ENCODE measurements at places on chromosomes 7 and 10.

DNA sequence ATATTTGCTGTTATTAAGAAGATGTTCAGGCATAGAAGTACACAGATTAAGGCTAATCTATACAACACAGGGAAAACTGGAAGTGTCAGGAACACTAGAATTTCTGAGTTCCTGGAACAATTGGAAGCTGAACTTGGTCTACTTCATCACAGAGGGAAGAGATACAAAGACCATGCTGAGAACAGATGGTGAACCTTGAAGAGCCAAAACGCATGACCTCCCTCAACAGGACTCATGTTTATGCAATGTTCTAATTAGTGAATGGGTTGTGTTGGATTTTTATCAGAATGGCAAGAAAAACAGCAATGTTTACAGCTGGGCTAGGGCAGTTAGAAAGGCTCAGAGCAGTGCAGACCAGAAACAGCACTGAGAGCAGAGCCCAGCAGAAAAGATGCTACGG lies 94.9 kb downstream of the SFMBT2 start:
- DNase-seq, result no peak

- DNase-seq, result no peak
Observed at GRCh38 chr7:112204499-112205342, 1.5 kb downstream of the DOCK4 start.

GRCh38 chr7:10889266-10889898 lies 84.3 kb upstream of the PHF14 start:
- DNase-seq, result peak; percentile 42

GRCh38 chr10:45000138-45000751 lies 478 bp upstream of the ZNF22 start:
- peak; percentile 85 for DNase-seq

DNA sequence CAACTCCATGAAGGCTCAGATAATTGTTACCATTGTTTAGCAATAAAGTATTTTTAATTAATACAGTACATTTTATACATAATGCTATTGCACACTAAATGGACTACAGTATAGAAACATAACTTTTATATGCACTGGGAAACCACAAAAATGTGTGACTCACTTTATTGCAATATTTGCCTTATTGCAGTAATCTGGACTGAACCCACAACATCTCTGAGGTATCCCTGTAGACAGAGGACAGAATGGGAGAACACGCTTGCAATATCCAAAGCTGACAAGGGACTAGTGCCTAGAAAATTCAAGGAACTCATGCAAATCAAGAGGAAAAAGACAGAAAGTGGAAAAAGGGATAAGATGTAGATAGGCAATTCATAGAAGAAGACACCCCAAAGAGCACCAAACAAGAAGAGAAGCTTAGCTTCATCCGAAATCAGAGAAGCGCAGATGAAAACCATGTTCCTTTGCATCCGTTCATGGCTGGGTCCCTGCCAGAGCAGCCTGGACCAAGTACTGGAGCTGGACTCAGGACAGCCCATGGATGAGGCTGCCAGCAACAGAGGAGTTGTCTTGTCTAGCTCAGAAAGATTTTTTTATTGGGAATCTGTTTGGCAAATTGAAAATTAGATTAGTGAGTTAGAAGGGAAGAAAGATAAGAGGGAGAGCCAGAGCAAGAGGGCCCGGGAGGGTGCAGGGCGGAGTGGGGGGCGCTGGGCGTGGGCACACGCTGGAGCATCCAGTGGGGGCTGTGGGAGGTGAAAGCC lies 16.0 kb upstream of the GALNTL5 start:
- peak; percentile 51 for DNase-seq

- no peak for DNase-seq
Observed at GRCh38 chr10:113158183-113158582, 208.1 kb downstream of the TCF7L2 start.

DNA sequence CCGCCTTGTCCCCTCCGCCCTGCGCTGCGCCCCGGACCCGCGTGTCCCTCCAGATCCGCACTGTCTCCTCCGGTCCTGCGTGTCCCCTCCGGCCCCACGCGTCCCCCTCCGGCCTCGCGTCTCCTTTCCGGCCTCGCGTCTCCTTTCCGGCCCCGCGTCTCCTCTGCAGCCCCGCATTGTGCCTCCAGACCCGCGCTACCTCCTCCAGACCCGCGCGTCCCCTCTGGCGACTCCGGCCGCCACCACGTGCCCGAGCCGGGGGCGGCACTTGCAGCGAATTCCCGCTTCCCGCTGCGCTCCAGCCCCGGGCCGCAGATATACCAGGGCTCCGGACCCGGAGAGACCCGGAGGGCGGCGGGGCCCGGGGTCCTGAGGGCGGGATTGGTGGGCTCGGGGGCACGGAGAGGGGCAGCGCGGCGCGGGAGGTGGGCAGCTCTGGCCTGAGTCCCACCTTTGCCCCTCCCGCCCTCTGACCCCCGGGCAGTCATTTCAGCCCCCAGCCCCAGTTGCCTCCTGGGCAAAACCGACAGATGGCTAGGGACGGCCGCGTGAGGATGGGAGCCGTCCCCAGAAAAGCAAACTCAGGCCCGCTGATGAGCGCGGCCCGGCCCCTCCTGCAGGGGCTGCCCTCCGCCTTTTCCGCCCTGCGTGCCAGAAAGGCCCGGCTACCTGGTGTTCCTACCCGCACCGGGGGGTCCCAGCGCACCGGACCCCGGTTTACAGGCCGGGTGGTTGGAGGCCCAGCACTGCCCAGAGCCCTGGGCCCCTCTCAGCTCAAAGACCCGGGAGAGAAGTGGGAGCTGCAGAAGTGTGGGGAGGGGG lies 56.5 kb downstream of the RBM17 start:
- peak; percentile 80 for DNase-seq

GRCh38 chr10:75950307-75950706 lies 518.9 kb downstream of the LRMDA start:
- no peak for DNase-seq

GRCh38 chr10:124719213-124719851 lies 24.8 kb downstream of the FAM53B start:
- DNase-seq, result peak; percentile 85

GRCh38 chr7:30780941-30781340 lies 9.7 kb downstream of the MINDY4 start:
- no peak for DNase-seq

DNA sequence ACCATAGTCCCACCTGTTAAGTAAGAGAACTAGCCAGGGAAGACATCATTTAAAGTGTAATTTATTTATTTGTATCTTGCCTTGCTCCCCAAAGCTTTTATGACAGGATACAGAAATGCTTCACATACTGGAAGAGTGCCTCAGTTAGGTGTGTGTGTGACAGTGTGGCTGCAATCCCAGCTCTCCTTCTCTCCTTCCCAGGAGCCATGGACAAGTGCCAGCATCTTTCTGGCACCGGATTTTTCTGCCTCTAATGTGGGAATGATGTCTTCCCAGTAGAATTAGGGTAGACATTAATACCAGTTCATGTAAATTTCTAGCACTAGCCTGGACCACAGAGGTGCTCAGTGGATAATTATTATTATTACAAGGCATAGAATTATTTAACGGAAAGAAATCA lies 30.3 kb upstream of the ATXN7L1 start:
- DNase-seq, result peak; percentile 47

DNA sequence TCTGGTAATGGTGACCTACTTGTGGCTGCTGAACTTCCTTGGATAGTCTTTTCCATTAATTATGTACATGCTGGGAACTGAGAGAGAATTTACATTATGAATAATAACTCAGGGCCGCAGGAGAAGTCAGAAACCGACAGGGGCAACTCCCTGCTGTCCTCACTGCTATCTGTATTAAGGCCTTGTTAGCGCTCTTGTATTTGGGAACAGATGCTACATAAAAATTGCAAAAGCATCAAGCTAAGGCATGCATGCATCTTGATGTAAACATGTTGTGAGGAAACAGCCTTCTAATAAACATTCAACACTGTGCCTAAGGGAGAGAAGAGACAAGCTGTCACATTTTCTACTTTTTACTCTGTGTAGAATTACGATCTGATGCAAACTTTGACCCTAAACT lies 158.4 kb downstream of the PARD3 start:
- no peak for DNase-seq

DNA sequence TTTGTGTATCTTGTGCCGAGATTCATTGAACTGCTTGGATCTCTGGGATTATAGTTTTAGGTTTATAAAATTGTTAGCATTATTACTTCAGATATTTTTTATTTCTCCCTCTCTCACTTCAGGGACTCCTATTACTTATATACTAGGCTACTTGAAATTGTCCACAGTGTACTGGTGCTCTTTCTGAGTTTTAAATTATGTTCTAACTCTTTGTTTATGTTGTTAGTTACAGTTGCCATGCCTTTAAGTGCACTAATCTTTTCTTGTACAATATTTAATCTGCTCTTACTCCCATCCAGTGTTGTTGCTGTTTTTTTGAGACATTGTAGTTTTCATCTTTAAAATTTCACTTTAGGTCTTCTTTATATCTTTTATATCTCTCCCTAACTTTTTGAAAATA lies 13.1 kb downstream of the PLEKHS1 start:
- no peak for DNase-seq

GRCh38 chr7:140732416-140732815 lies 35.9 kb downstream of the NDUFB2 start:
- DNase-seq, result no peak

- no peak for DNase-seq
Observed at GRCh38 chr10:125375210-125375609, 214.8 kb upstream of the CTBP2 start.

DNA sequence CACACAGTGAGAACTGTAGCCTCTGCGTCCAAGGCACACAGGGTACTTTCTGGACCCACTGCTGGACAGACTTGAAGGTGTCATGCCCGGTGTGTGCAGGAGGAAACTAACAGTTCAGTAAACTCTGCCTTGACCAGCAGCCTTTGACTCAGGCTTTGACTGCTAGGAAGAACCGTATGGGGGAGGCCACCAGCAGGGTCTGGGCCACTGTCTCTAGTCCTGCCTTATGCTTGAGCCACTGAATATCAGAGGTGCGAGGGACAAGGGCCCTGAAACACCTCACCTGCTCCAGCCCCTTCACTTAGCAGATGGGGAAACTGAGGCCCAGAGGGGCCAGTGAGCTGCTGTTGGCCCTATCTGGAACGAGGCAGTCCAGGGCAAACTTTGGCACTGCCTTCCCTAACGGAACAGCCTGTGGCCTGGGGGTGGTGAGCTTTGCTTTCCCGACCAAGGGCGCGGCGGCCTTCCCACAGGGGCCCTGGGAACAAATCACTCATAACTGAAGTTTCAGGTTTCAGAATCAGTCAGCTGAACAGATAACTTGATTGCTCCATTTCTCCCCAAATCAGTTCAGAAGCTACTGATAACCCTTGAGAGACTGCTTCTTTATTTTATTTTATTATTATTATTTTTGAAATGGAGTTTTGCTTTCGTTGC lies 130.0 kb downstream of the FAM53B start:
- DNase-seq, result no peak

GRCh38 chr10:24374134-24374915 lies 165.4 kb downstream of the KIAA1217 start:
- peak; percentile 48 for DNase-seq

GRCh38 chr7:136333636-136334035 lies 356.5 kb upstream of the MTPN start:
- no peak for DNase-seq

DNA sequence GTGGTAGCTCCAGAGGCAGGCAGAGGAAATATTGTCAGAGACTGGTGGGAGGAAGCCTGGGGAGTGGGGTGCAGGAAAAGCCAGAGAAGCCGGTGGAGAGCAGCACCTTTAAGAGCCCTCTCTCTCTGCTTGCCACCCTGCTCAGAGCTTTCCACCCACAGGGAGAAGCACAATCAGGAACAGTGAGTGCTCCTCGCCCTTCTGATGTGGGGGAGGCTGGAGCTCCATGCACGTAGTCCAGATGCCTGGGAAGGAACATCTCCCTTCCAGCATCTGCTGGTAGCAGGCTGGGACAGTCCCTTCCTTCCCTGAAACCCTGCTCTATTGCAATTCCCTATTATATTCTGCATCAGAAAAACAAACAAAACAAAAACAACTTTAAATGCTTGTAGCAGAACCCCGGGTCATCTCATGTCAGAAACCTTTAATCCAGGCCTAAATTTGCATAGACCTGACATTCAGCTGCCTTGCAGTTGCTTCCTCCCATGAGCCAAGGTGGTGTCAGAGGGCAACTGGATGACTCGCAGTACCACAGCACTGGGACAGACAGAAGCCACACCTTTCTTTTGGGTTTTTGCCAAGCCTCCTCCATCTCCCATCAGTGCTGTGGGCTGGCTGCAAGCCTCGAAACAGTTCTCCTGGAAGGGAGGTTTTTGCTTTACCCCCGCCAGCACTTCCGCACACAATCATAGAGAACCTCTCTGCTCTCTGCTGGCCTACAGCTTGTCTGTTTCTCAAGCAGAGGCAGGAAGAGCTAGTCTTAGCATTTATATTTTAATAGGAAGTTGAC lies 13.1 kb downstream of the AVPI1 start:
- DNase-seq, result peak; percentile 37

DNA sequence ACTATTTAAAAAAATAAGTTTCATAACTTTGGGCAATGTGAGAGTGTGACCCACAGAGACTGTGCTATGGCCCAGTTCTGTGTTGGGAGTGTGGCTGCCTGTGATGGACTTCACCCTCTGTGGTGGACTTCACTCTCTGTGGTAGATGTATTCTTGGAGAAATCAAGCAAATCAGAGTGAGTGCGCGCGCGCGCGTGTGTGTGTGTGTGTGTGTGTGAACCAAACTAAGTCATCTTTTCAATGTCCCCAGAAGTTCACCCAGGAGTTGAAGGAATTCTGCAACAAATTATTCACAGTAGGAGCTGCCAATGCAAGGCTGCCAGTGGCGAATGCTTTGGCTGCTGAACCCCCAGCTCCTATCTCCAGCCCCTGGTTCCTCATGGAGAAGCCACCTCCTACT lies 184.5 kb downstream of the ADAM12 start:
- DNase-seq, result no peak

GRCh38 chr7:107471292-107472070 lies 1.6 kb downstream of the GPR22 start:
- DNase-seq, result no peak

DNA sequence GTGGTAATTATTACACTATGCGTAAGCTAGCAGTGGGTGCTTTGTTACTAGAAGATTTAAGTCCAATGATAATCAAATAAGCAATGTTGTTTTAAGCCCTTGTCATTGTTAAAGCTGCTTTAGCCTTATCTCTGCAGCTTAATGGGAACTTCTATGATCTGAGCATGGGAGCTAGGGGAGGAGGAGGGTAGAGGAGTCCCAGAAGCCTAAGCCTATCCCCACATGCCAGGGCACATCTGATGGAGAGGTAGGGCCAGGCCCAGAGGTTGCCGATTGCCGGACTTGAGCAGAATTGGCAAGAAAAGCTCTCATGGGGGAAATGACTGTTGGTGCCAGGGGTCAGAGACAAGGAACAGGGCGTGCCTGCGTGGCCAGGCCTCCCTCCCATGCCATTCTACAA lies 13.4 kb downstream of the CUBN start:
- no peak for DNase-seq

DNA sequence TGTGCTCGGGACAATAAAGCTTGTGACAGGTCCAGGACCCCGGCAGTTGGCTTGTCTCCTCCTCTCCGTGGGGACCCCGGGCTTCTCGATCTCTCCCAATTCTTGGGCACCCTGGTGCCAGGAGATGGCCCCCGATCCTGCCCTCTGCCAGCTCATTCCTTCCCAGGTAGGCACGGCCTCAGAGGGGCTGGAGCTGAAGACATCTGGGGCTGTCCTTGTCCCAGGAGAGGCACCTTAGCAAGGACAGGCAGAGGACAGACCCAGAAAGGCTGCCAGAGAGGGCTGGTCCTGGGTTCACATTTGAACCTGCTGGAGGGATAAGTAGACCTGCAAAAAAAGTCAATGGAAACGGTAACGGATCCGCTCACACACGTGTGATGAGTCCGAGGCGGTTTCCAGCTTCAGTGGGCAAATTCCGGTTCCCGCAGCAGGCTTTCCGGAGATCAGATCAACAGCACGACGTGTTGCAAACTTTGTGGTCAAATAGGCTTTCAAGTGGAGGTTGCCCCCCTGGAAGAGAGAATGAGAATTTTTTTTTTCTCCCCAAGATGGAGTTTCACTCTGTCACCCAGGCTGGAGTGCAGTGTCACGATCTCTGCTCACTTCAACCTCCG lies 47.7 kb upstream of the GTF2IRD1 start:
- no peak for DNase-seq
